ENCODE measurements at places on chromosomes 3 and 15.

- DNase-seq, result no peak
Measured at GRCh38 chr3:138879541-138880380, 45.0 kb upstream of the PIK3CB start.

DNA sequence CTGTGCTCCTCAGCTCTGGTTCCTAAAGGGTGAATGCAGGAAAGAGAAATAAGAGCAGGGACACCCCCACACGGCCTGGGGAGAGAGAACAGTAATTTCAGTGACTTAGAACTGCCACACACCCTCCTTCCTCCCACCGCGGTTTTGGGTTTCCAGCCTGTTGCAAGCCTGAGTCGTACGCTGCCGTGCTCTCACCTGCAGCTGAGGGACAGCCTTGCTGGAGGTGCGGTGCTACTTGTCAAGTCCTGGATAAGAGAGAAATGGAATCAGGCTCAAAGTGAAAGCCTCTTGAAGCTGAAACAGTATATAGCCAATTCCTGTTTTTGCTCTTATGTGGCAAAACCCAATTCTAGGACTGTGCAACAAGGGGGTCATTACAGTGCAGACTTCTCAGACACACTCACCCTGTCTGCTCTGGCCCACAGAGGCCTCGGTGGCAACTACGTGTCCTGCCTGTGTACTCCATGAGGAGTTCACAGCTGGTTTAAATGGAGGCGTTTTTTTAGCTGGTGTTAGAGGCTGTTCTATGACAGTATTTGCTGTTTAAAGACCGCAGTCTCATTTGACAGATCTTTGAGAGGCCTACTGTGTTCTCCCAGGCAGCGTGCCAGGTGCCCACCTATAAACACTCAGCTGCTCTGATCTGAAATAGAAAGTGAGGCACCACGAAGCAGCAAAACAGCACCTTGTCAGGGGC lies 42.9 kb downstream of the TBC1D2B start:
- DNase-seq, result peak; percentile 27

DNA sequence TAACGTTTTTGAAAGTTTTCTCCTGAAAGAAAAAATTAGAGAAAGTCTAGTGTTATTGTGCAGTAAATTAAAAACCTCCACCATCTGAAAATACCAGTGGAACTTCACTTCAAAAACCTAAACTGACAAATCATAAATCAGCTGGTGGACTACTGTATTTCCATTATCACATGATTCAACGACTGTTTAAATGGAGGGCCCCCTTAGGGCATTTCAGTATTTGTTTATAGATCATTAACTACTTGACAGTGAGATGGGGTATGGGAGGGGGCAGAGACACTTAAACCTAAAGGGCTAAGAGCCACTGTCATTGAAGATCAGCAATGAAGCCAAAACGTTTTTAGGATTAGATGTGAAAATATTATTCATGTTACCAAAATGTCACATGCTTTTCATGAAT lies 8.8 kb upstream of the C15orf61 start:
- no peak for DNase-seq

DNA sequence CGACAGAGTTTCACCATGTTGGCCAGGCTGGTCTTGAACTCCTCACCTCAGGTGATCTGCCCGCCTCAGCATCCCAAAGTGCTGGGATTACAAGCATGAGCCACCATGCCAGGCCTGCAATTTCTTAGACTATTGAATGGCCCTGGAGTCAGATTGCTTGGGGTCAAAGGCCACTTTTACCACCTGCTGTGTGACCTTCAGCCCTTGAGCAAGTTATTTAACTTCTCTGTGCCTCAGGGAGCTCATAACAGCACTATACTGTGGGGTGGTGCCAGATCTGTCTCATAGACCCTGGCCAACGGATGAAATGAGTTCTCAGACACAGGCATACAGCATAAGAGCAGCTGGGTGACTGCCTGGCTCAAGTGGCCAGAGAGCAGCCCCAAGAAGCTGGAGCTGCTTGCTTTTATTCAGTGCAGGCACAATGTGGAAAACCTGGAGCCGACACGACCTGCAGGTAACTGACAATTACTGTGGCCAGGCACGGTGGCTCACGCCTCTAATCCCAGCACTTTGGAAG lies 44.9 kb upstream of the FURIN start:
- no peak for DNase-seq

- peak; percentile 99 for DNase-seq
Measured at GRCh38 chr15:38868326-38869114, 303.9 kb upstream of the RASGRP1 start.

GRCh38 chr3:195270079-195270816 lies 711 bp downstream of the XXYLT1 start:
- peak; percentile 29 for DNase-seq

GRCh38 chr15:24919446-24919845 lies 35.3 kb upstream of the SNRPN start:
- no peak for DNase-seq

DNA sequence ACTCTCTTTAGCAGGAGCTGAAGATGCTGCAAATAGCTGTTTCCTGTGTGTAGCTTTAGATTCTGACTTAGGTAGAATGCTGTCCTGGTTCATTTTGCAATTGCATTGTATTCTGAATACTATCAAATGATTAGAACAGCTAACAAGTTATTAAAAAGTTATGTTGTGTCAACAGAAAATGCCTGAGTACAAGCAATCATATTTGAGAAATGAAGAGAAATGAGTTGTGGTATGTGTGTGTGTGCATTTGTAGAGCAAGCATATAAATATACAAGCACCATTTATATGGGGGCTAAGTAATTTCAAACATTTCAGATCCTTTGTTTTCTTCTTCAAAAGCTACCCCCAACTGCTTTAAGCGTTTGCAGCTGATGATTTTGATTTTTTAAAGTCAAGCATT lies 7.8 kb downstream of the ZIC1 start:
- DNase-seq, result no peak

- no peak for DNase-seq
Measured at GRCh38 chr3:165641569-165642310, 195.5 kb downstream of the BCHE start.

GRCh38 chr3:9238721-9239295 lies 10.6 kb downstream of the SRGAP3 start:
- no peak for DNase-seq

- DNase-seq, result no peak
Measured at GRCh38 chr3:47432673-47433072, 43.1 kb downstream of the SCAP start.

GRCh38 chr3:64011685-64012084 lies 11.6 kb downstream of the PSMD6 start:
- DNase-seq, result peak; percentile 91

GRCh38 chr3:72123908-72124441 lies 339.0 kb upstream of the PROK2 start:
- peak; percentile 100 for DNase-seq

GRCh38 chr3:71549951-71550350 lies 33.6 kb downstream of the FOXP1 start:
- no peak for DNase-seq

DNA sequence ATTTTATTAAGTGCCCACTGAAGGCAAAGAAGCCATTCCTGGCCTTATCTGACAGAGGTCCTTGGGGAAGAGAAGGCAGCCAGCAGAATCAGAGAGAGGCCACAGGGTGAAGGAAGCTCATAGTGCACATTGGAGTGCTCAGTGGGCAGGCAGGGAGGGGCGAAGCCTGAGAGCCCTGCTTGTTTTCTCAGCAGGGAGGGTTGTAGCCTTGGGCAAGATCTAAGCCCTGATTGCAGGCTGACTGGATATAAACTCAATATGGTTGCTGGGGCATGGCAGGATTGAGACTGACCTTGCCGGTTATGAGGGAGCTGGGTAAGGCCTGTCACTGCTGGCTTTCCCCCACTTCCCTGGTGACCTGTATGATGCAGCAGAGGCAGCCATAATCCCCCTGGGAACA lies 7.5 kb upstream of the IGSF11 start:
- no peak for DNase-seq

GRCh38 chr3:11080492-11080891 lies 73.8 kb upstream of the HRH1 start:
- DNase-seq, result peak; percentile 8

DNA sequence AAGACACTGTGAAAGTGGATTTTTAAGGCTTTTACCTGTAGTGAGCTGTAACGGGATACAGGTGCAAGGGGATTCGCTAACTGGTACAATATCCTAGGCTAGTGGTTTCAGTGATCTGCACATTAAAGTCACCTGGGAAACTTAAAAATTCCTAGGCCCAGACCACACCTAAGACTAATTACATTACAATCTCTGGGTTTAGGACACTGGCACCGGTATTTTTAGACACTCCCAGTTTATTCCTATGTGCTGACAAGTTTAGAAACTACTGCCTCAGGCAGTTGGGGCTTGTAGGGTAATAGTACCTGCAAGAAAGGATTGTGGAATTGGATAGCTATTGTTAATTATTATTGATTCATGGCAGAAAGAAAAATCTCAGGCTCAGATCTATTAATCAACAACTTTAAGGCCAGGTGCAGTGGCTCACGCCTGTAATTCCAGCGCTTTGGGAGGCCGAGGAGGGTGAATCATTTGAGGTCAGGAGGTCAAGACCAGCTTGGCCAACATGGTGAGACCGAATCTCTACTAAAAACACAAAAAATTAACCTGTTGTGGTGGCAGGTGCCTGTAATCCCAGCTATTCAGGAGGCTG lies 50.4 kb upstream of the CASR start:
- DNase-seq, result no peak

GRCh38 chr3:159432682-159433340 lies 555.8 kb upstream of the IL12A start:
- peak; percentile 11 for DNase-seq

DNA sequence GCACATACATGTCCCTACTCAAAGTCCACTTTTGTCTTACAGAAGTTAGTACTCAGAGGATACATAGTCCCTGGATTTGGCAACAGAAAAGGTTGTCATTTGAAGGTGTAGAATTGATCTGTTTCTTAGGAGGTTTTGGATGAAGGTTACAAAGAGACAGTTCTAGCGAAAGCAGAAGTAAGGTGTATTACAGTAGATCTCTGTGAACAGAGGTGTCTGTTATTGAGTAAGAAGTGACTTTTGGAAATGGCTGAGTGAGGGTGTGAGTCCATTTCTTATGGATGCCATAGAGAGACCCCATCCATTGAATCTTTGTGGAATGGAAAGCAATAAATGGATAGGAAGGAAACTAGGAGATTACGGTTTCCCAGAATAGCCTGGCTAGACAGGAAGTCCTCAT lies 5.6 kb downstream of the ZNF662 start:
- DNase-seq, result no peak

GRCh38 chr3:64406271-64406670 lies 181.0 kb upstream of the PRICKLE2 start:
- DNase-seq, result no peak
